ENCODE measurements at places on chromosomes 5 and 9.

- no peak for DNase-seq
Measured at GRCh38 chr5:128362370-128362769, 175.7 kb downstream of the FBN2 start.

DNA sequence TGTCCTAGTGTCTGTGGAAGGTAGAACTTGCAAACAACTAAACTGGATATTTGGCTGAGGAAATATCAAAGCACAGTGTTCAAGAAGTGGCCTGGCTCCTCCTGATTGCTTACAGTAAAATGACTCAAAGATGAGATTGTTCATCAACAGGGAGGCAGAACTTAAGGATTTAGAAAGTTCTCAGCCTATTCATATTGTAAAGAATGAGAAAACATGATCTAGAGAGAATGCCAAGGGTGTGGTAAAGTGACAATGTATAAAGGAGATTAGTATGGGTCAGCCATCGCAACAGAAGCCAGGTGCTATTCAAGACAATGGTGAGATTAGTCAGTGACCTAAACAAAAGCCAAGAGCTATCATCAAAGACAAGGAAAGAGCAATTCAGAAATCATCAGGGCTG lies 372.3 kb downstream of the SPOCK1 start:
- no peak for DNase-seq

- DNase-seq: no peak
Measured at GRCh38 chr5:107969847-107970246, 299.1 kb upstream of the EFNA5 start.

GRCh38 chr5:93599399-93600120 lies 16.5 kb downstream of the NR2F1 start:
- DNase-seq: no peak

DNA sequence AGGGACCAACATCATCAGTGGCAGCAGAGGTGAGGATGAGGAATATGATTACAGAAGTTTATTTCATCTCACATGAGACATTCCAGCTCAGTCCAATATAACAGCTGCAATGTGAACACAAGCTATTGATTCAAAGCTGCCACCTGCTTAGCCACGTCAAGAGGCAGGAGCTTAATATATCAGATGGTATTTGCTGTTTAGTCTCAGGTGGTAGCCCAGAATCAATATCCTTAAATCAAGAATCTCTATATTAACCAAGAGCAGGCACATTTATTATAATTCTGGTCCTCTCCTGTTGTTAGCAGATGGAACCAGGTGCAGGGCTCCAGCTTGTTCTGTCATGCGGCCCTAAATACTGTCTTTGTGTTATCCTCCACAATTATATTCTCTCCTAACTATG lies 431.6 kb downstream of the ICE1 start:
- DNase-seq: no peak

GRCh38 chr5:96214442-96215197 lies 218.4 kb downstream of the PCSK1 start:
- DNase-seq: no peak

- DNase-seq: no peak
Measured at GRCh38 chr9:113296796-113297558, 6.2 kb downstream of the RNF183 start.

DNA sequence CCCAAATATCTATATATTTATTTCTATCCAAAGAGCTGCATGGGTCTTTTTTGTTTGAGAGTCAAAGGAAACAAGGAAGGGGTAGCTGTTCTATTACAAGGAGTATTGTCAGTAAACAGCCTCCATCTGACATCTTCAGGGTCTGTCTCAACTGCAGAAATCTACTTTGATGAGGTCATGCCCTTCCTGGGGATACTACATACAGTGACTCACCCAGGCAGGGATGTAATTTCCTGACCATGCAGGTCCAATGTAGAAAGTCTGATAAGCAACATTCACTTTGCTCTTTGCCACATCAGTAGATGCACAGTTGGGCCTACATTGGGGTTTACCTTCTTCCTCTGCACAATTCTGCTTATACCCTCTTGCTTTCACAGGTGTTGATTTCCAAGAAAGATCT lies 165.5 kb downstream of the TLR4 start:
- no peak for DNase-seq

DNA sequence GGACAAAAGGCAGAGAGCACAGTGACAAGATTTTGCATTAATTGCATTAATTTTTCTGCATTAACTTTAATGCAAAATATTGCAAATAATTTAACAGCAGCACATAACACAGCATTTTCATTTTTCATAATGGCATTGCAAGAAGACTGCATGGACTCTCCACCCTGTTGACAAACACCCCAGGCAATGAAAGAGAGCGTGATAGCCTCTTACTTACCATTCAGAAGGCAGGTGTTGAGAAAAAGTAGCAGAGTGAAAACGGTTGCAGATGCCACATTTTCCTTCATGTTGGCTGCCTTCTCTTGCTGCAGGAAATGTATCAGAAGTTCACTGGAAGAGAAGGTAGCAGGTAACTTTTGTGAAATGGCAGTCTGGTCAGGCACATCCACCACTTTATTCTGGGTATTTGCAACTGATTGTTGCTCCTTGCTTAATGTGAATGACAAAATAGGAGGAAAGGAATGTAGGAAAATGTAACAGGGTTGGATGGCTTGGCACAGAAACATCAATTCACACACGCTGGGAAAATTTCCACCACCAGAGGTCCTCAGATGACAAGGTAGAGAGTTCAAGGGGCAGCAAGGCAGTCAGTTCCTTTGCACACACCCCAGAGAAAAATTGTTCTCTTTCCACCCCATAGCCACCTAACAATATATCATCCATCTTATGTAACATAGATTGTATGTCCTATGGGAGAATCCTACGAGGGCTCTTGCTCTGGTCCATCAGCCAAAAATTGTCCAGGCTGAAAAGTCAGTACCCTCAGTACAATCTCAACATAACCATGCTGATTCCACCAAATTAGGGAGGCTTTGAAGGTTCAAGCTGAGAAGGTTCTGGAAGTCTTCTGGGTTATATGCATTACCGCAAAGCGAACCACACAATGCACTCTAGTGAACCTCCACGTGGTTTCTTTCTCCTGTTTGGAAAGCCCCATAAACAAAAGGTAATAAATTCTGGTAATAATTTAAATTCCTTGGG lies 41.9 kb upstream of the AGXT2 start:
- peak; percentile 44 for DNase-seq

GRCh38 chr5:94245608-94246007 lies 372.8 kb downstream of the KIAA0825 start:
- DNase-seq: no peak

DNA sequence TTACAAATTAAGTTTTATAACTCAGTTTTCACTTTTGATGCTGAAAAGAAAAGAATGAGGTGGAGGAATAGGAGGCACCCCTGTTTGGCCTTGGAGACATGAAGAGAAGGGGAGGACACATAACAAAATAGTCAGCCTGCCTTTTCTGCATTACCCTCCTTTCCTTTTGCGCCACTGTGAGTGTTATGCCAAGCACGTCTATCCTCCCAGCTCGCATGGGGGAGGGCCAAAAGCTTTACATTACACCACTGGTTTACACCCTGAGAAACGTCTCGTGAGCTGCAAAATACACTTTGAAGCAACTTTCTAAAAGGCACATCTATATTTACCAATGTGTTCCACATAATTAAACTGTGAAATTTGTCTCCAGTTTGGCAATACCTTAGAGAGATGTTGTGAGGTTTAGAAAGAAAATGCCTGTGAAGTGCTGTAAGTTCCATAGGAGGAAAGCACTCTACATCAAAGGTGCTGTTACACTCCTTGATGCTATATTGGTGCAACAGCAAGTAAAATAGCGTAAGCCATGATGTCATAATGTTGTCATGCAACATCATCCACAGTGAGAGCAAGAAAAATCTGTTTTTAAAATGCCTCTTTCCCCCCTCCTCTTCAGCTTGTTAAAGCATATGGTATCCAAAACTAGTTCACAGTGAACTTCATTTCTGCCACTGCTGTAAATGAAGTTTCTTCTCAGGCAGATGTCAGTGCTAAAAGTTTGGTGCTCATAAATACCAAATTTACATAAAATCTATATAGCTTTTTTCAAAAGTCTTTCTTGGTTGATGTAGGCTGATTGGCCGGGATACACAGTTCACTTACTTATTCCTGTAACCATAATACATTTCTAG lies 50.3 kb downstream of the CETN3 start:
- no peak for DNase-seq

DNA sequence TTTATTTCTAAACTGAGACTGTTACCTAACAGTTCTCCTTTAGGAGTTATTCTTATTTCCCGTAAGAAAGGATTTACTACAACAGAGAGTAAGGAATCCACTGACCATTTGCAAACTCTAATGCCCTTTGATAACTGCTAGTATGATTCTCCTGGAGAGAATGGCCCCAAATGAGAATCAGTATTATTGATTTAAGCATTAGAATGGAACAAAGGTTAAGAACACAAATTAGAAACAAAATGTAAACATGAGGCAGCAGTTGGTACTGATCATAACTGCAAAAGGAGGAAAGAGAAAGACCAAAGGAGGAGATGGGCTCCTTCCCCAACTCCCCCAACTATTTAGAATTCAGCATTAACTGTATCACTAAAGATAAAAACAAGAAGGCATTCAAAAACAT lies 30.7 kb downstream of the PSIP1 start:
- DNase-seq: no peak

GRCh38 chr9:20144197-20144596 lies 355.4 kb upstream of the SLC24A2 start:
- no peak for DNase-seq

DNA sequence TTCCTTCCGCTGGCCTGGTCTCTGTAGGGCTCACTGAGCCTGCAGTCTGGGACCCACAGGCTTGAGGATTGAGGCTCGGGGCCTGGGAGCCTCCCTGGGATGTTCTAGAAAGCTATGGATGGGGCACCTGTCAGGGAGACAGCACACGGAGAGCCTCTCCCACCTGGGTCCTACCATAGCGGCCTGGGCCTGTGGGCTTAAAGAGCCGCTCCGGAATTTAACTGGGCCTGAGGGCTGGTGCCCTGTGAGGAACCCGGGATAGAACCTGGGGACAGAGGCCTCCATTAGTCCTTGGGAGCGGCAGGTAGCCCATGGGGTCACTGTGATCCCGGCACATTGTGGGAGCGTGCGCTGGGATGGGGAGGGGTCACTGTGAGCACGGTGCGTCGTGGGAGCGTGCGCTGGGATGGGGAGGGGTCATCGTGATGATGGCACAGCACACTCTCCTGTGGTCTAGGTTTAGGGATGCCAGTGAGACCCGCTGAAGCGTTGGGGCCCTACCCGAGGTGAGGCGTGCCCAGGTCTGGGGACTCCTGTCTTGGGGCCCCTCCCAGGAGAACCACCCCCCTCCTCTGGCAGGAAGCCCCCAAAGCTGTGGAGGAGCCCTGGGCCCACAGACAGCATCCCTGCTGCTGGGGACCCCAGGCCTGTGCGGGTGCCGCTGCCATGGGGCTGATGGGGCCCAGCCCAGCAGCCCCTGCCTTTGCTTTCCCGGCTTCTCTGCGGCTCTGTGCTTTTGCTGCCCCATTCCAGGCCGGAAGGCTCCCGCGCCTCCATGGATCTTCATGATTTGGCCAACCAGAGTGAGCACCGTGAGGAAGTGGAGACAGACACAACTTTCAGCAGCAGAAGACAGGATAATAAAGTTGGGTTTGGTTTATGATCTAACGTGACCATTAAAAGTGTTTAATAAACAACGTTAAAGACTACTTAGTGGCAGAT lies 3.4 kb upstream of the CEP72 start:
- DNase-seq: no peak

GRCh38 chr9:98287384-98287783 lies 31.9 kb upstream of the TBC1D2 start:
- DNase-seq: peak; percentile 28

GRCh38 chr5:72079288-72079687 lies 28.0 kb upstream of the MAP1B start:
- no peak for DNase-seq

DNA sequence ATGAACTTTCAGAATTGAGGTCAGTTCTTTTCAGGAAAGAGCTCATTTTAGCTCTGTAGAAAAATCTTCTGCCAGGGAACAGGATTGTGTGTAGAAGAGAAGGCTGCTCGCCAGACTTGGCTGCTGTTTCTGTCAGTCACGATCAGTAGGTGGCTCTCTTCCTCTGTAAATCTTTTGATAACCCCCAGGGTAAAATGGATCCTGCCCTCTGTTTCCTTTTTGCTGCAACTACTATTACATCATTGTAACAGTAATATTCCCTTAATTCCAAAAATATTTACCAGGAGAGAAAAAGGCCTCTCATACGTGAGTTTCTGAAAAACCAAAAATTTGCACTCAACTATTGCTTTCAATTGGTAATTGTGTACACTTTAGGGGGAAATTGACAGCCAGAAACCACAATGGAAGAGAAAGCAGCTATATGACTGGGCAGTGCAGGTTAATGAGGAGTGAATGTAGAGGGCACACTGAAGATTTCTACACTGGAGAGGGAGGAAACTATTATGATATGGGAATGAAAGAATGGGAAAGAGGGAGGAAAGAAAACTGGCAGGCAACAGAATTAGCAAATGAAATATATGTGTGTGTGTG lies 12.3 kb downstream of the IFNA21 start:
- peak; percentile 22 for DNase-seq

- no peak for DNase-seq
Measured at GRCh38 chr9:2838371-2839000, 5.4 kb downstream of the PUM3 start.

GRCh38 chr9:840343-840742 lies 1.2 kb upstream of the DMRT1 start:
- DNase-seq: no peak

DNA sequence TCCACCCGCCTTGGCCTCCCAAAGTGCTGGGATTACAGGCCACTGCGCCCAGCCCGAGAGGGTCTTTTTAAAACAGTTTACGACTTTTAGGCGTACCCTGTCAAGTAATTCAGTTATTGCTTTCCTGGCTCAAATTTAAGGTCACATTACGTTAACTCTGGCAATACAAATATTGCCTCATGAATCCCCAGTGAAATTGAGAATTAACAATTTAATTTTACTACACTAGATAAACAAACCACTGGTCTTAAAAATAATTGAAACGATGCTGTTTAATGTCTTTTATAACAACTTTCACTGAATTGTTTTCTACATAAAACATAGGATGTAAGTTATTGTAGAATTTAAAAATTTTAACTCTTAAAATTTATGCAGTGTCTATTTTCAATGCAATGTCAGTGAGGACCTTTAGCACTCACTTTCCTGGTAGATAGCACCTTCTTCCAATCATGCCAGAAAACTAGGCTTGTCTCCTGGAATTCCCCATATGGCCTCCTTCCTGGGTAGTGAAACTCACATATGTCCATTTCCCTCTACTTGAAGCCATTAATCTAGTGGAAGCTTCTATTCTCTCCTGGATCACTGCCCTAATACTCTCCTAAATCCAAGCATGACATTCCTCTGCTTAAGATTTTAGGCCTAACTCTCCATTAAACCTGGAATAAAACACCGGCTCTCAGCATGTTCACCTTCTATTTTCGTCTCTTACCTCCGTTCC lies 13.5 kb downstream of the BASP1 start:
- no peak for DNase-seq

GRCh38 chr5:142831009-142831383 lies 60.8 kb downstream of the ARHGAP26 start:
- no peak for DNase-seq

Measured in NT2/D1 (cell line).